ENCODE measurements at places on chromosomes 4 and X.

DNA sequence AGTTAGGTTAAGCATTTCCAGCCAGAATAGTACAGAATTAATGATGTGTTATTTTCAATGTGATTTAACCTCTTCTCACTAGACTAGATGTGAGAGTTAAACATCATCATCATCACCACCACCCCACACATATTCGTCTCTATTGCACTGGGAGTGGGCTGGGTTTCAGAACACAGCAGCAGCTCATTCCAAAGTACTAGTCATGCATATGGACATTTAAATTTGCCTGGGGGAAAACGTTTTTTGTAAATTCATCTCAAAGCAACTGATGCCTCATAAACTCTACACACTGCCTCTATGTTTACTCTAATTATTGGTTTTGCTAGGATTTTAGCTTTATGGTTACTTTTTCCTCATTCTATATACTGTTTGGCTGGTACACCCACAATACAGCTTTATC is 509.1 kb downstream of the PPP4R3C start:
- no peak for DNase-seq

DNA sequence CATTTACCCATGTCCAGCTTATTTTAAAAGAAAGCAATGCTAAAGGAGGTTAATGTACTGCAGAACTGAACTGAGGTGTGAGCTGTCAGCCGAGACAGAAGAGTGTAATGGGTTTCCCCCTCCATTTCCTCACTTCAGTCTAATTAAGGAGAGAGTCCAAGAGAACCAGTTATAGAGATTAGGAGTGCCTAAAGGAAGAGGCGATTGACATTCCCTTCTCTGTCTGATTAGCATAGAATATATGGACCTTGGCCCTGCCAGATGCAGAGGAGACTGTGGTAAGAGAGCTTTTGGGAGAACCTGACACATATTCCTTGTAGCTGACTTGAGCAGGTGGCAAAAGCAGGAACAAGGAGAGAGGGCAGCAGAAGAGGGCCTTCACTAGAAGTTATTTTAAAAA is 137.5 kb upstream of the INPP4B start:
- DNase-seq, result no peak

- DNase-seq, result no peak
These were observed 25.3 kb upstream of the CYBB start for GRCh38 chrX:37754516-37754915.

DNA sequence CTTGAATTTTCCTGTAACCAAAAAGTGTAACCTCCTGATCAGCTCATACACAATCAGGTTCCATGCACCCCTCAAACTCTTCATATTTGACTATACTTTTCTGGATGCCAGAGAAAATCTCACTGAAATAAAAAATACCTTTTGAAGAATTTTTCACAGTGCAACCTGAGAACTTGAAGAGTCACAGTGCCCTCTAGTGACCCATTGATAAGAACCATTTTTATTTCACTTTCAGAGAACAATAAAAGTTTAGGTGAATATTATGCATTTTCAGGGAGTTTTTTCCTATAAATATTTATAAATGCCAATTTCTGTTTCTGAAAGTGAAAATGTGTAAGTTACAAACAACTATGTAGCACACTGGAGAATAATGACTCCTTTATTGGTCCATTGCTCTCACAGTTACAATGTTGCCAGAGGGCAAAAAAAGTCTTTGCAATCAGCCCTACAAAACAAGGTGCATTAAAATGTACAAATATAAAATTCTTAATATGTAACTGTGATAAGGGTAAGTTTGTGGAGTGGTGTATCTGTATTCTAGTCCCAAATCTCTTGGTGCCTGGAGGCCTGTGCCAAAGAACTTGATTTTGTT is 153.6 kb upstream of the INTU start:
- DNase-seq, result no peak

DNA sequence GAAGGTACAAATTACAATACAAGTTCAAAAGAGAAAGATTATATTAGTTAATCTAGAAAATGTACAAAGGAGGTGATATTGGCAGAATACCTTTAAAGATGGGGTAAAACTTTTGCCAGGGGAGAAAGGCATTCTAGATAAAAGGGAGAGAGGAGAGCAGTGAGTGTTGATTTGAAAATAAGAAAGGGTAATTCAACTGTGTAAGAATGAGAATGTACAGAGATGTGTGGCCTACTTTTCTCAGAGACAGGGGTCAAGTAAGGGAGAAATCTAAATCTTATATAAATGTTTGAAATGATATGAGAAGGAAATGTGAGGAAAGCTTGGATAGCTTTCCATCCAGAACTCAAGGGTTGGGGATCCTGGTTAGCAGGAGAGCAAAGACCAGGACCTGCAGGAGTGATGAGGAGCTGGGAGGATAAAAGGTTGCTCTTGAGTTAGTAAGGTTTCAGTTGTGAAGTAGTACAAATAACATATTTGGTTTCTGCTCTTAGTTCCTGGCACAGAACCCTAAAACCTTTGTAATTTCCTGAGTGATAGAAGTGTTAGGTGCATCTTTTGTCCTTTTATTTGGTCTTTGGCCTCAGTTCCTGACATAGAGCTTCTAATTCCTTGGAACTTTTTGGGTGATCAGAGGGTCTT is 489.9 kb downstream of the INPP4B start:
- no peak for DNase-seq

- DNase-seq, result no peak
These were observed 88.5 kb upstream of the CBR4 start for GRCh38 chr4:169098532-169098931.

GRCh38 chr4:27018076-27018475 is 157.4 kb downstream of the STIM2 start:
- DNase-seq, result no peak

GRCh38 chr4:87881115-87881514 is 48.3 kb downstream of the MEPE start:
- no peak for DNase-seq

DNA sequence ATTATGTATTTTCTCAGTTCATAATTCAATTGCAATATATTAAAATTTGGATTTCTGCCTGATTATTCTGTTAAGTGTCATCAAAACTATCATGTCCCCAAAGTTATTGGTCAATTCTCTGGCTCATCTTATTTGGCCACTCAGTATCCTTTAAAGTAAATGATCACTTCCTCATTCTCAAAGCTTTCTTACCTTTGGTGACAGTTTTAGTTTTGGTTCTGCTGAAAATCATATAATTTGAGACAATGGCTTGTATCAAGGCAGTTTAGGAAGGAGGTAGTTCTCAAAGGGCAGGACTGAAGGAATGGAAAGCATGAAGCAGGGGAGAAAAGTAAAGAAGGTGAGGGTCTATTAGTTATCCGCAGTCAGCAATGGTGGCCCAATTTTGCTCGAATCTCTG is 1832.1 kb downstream of the ARAP2 start:
- no peak for DNase-seq

DNA sequence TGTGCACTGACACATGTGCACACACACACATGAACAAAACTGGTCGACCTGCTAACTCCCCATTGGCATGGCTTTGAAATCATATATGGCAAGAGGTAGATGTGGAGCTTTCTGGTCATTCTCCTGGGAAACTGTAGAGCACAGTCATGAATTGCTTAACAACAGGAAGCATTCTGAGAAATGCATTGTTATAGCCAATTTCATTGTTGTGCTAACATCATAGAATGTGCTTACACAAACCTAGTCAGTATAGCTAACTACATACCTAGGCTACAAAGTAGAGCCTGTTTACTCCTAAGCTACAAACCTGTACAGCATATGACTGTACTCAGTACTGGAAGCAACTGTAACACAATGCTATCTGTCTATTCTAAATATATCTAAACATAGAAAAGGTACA is 134.2 kb upstream of the SH3RF1 start:
- no peak for DNase-seq

DNA sequence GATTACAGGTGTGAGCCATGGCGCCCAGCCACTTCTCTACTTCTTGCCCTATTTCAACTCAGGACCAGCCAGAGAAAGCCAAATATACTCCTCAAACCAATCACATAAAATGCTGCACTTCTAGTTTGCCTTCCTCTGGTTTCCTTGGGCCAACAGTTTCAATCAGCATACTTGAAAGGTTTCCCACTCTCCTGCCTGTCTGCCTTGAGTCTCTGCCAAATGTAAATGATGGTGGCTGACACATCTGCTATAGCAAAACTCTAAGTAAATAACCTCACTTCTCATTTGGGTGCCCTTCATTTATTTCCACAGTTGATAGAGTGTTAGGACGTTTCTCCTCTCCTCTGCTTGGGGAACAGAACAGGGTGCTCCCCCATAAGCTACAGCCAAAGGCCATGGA is 36.4 kb upstream of the PPA2 start:
- DNase-seq, result no peak

DNA sequence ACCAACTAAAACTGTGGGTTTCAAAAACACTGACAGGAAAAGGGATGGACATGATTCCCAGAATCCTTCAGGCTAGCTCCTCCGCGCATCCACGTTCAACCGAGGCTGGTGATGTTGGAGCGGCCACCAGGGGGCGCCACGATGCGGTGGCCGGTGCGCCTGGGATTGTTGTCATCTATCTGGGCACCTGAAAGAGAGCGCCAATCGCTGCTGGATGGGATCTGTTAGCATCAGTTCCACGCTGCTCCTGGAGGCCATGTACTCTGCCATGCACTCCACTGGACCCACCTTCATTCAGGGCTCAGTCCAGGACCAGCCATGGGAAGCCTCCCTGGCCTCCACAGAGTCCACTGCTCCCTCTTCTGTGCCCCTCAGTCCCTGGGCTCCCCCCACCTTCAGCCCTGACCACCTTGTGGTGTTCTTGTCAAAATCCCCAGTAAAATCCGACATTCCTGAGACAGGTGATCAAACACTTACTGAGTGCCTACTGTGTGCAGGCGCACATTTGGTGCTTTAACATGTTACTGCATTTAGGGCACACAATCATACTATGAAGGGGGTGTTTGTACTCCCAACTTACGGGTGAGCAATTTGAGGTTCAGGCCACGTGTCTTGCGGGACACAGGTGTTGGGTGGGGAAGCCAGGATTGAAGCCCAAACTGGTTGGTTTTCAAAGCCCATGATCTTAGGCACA is 71.1 kb downstream of the CRMP1 start:
- peak; percentile 42 for DNase-seq

- no peak for DNase-seq
These were observed 41.6 kb upstream of the UGT2B7 start for GRCh38 chr4:69054578-69055200.

DNA sequence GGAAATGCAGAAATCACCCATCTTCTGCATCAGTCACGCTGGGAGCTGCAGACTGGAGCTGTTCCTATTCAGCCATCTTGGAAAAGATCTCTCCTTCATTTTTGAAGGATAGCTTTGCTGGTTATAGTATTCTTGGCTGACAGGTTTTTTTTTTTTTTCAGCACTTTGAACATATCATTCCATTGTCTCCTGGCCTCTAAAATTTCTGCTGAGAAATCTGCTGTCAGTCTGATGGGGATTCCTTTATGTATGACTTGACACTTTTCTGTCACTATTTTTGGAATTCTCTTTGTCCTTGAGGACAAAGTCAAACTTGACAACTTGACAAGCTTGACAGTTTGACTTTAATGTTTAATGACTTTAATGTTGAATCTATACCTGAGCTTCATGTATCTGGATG is 16.8 kb downstream of the HPGDS start:
- no peak for DNase-seq

DNA sequence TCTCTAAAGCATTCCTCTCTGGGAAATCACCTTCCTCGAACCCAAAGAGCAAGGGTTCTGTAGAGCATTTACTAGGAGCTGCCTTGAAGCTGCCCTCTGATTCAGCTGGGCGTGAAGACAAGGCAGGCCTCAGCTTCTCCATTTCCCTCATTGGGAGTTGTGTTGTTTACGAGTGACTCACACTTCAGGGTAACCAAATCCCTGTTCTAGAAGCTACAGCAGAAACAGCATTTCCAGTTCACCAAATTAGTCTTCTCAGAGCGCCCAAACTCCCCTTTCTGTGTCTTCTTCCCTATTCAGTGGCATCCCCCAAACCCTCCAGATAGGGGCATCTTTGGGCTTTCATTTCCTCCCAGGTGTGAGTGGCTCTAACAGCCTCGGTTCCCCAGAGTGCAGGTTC is 863 bp upstream of the XPNPEP2 start:
- DNase-seq, result no peak

DNA sequence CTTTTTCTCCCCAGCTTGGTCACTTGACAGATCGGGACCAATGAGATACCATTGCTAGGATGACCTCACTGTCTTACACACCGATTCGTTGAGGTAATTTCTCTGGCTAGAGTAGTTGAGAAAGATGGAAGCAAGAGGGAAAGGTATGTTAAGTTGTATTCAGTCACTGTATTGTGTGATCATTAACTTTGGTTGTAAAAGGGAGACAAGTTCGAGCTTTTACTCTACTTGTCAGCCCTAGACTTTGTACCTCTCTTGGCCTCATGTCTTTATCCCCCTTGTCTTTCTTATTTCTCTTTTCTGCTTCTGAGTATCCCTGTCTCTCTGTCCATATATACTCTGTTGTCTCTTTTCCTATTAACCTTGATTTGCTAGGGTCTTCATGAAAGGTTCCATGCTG is 15.5 kb downstream of the FMR1 start:
- DNase-seq, result no peak
